ENCODE measurements at places on chromosomes 4 and X.

GRCh38 chr4:80918004-80918403 is 112.5 kb upstream of the BMP3 start:
- no peak for DNase-seq

GRCh38 chr4:154305616-154306015 is 186.0 kb downstream of the DCHS2 start:
- no peak for DNase-seq

DNA sequence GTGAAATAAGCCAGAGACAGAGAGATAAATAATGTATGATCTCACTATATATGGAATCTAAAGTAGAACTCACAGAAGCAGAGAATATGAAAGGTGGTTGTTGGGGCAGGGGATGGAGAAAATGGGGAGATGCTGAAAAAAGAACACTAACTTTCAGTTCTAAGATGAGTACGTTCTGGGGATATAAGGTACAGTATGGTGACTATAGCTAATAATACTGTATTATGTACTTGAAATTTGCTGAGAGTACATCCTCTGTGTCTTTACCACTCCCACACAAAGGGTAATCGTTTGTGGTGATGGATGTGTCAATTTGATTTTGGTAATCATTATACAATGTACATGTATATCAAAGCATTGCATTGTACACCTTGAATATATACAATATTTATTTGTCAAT is 6.6 kb downstream of the FBXL5 start:
- DNase-seq, result no peak

- no peak for DNase-seq
These were observed 24.5 kb upstream of the RNF212 start for GRCh38 chr4:1137850-1138249.

GRCh38 chrX:133550665-133551485 is 135.6 kb upstream of the GPC4 start:
- DNase-seq, result no peak

- no peak for DNase-seq
These were observed 117.9 kb upstream of the MED14 start for GRCh38 chrX:40853004-40853815.

- no peak for DNase-seq
These were observed 738.6 kb upstream of the GRIA3 start for GRCh38 chrX:122445466-122445865.

DNA sequence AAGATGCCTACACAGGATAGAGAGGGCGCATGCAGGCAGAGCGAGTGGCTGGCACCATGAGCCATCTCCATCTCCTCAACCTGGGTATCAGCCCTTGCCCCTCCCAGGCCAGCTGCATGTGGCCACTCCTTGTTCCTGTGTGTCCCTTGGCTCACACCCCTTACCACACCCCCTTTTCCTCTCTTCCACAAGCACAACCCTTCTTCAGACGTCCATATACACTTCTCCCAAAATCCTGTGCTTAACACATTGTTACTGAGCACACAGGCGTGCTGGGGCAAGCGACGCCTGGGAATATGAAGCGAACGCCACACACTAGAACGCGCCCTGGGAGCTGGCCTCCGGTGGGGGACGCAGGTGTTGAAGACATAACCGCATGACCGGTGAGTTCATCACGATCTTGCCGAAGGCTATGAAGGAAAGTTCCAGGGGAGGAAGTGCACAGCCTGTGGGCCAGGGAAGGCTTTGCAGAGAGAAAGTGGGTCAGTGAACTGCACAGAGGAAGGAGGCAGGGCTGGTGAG is 19.1 kb upstream of the KIAA0232 start:
- DNase-seq, result no peak

DNA sequence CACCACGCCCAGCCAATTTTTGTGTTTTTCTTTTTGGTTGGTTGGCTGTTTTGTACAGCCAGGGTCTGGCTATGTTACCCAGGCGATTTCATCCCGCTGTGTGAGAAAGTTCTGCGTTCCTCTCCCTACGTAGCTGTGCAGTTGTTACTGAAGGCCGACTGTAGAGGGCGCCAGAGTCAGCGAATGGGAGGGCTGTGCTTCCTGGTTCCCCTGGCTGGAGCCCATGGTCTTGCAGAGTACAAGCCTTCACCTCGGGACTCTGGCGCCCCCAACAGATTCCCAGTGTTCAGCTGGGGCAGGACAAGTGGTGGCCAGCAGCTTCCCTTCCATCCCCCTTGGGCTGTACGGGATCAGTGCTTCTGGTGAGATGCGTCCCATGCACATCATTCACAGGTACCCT is 5.6 kb upstream of the CT45A1 start:
- peak; percentile 71 for DNase-seq

- no peak for DNase-seq
These were observed 54.4 kb downstream of the PALLD start for GRCh38 chr4:168551211-168551610.

GRCh38 chrX:21778236-21778635 is 20.3 kb upstream of the SMPX start:
- no peak for DNase-seq

DNA sequence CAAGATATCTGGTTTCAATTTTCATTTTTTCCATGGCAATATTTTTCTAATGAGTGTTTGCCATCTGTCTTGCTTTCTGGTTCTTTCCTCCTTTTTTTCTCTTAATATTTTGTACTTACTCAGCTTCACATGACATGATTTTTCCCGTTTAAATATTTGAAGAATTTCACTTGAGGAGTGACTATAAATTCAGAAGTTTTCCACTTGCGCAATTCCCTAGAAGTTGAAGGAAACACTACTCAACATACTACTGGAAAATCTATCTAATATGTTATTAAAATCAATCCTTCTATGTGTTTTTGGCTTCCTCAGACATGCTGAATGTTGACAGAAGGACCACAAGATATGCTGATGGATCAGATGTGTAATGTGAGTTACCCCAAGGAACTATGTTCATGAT is 36.8 kb upstream of the BANK1 start:
- DNase-seq, result no peak

- no peak for DNase-seq
These were observed 77.8 kb downstream of the GRID2 start for GRCh38 chr4:92381616-92382015.

DNA sequence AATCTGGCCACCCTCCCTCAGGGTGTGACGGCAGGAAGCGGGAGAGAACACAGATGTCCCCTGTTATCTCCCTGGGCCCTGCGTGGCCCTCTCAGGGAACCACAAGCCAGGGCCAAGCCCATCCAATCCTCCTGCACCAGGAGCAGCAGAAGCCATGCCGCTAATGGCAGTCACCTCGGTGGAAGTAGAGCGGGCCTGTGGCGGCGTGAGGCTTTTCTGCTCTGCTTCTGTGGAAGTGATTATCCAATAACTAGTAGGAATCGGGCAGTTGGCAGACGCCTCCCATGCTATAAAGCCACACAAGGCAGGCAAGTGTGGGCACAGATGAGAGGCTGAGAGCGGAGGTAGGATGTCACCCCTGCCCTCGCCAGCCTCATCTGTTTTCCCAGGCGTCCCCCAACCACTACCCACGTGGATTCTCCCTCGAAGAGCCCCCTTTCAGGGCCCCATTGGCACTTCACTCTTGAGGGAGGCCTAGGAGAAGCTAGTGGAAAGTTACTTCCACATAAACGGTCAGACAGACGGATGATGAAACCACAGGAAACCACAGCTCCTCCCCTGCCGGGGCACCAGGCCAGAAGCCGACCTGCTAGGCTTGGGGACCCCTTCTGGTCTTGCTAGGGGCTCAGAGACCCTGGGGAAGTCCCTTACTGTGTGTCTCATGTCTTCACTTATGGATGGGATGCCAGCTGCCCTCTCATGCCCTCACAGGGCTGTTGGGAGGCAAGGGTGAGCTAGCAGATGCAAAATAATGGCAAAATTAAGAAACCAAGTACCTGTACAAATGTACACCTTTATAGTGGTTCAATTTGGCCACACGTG is 18.8 kb upstream of the TMSB4X start:
- peak; percentile 80 for DNase-seq

DNA sequence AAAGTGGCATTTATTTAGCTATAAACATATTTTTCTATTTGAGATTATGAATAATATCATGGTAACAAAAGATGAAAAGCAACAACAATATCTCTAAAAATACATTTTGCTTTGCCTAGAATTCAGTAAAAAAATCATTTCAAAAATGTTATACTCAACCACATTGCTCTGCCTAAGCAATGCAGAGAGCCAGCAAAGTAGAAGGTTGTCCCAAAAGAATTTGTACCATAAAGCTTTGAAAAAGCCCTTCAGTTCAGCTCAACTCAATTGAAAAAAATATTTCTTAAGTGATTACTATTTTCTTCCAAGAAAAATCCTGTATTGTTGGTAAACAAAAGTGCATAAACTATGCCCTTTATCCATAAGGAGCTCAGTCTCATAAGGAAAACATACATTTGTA is 301.2 kb upstream of the ARSJ start:
- DNase-seq, result no peak

DNA sequence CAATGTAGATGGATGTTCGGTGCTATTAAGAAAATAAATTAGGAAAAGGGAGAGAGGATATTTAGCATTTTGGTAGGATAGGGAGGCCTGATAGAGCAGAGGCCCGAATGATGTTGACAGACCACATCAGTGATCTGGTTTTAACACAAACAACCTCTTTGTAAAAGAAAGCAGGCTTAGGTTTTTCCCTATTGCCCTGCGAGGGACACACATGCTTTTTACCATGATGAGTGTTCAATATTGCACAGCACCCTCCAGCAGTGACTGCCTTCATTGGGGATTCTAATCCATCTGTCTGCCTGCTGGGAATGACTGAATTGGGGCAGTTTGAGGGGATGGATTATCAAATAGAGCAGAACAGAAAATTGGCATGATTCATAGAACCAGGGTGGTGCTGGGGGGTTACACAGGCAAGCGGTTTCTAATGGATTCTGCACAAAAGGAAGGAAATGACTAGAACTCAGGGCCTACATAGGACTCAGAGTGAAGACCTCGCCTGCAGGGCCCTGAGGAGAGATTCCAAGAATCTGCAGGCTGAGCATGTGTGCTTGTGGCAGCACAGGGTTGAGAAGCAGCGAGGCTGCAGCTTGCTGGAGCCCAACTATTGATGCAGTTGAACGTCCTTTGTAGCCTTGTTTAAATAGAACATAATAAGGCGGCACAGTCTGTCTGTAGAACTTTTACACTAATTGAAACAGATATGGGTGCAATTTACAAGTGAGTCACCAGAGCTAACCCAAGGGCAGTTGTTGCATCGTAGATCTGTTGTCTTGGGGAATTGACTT is 58.0 kb downstream of the RHOH start:
- DNase-seq, result peak; percentile 57

DNA sequence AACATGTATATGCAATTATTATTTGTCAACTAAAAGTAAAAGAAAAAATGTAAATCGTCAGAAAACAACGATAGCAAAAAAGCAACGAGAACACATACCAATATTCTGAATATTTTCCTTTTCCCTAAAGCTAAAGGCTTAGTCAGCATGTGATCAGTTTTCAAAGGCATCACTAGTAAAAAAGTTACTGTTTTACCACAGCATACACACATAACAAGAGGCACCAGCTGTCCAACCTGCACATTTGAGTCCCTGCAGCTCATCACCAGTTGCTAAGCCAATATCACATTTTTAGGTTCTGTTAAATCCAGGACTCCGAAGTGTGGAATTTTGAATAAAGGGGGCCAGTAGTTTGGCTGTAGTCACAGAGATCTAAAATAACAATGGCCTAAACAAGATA is 203.8 kb downstream of the ADGRA3 start:
- DNase-seq, result no peak

DNA sequence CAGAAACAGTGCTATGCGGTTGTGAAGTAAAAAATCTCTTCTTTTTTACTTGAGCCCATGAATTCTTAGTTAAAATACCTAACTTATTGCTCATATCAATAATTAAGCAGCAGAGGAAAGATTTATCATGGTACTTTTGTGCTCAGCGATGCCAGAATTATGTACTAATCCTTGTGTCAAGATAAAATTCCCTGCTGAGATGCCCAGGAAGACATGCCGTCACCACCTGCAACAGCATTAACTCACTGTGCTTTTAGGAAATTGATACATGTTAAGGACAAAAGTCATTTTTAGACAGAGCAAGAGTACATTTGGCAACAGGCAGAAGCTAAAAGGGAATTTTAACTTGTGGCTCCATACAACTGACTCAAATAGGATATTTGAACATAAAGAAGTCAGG is 138.9 kb downstream of the NPNT start:
- no peak for DNase-seq

DNA sequence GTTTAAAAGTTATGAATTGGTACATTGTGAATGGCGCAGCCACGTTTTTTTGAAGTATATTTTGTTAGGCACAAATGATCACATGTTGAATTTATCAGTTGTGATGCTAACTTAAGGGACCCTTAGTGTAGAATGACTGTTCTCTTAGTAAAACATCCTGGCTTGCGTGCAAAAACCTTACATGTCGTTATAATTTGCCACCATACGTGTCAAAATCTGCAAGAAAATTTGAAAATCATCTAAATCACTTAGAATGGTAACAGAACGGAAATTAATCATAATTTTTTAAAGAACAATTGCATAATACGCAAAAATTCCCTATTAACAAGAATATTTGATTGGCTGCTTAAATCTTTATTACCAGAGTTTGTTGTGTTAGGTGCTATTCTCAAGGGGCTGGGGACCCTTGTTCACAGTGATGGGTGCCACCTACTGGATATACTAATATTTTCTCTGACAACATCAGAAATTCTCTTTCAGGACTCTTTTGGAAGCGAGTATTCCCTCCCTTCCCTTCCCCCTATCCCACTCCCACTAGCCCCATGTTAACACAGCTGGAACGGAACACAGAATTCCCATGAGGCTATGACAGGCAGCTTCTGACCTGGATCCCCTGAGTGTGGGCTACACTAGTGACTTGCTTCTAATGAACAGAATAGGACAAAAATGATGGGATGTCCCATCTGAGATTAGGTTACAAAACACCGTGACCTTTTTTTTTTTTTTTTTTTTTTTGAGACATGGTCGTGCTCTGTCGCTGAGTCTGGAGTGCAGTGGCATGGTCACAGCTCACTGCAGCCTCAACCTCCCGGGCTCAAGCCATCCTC is 71.8 kb downstream of the SUPT20HL2 start:
- no peak for DNase-seq

- no peak for DNase-seq
These were observed 152.1 kb downstream of the SLIT2 start for GRCh38 chr4:20403846-20404245.

- DNase-seq, result no peak
These were observed 38.3 kb upstream of the MAPK10 start for GRCh38 chr4:86398187-86398586.

GRCh38 chr4:74933562-74934015 is 673 bp downstream of the PARM1 start:
- DNase-seq, result no peak

DNA sequence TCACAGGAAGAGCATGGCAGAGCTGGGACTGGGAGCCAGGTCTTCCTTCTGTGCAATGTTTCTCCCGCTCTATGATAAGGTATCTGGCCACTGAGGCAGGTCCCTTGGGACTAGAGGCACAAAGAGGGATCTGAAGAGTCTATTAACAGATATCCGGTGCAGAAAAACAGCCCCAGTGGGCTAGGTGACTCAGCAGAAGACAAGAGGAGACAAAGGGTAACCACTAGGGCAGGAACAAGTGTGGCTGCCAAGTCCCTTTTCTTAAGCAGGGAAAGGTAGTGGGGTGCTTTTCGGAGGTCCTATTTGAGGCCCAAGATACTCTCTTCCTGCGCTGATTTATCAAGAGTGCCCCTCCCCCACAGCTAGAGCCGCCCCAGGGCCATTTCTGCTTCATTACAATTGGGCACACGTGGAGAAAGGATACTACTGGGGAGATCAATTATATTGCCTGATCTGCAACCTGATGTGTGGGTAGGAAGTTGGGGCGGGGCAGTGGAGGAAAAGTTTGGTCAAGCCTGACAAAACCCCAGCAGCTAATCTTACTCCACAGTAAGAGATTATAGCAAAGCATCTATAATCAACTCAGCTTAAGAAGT is at the start of gene DGAT2L6:
TSS of gene DGAT2L6 (plus strand) at position 546 of the 596 bp plus-strand sequence. CDS start 100 bp downstream, outside the sequence.
- no peak for DNase-seq

- DNase-seq, result no peak
These were observed 68.4 kb downstream of the ELF2 start for GRCh38 chr4:139108567-139109128.
